Hematopoietic multipotent progenitor cell treated with erythropoietin and hydrocortisone succinate and interleukin-3 and kit ligand, for 15 days (in vitro differentiated cells): ENCODE measurements at places on chromosomes 12 and 14.

GRCh38 chr14:51743588-51744000 lies 91.9 kb downstream of the FRMD6 start:
- no peak for DNase-seq

GRCh38 chr14:38083039-38083438 lies 124.7 kb upstream of the SSTR1 start:
- DNase-seq: no peak

GRCh38 chr12:96212456-96213375 lies 18.5 kb downstream of the ELK3 start:
- DNase-seq: no peak

GRCh38 chr14:70018713-70019211 lies 139.5 kb downstream of the SMOC1 start:
- DNase-seq: no peak

- no peak for DNase-seq
Measured at GRCh38 chr12:100187068-100187467, 13.5 kb upstream of the ACTR6 start.

DNA sequence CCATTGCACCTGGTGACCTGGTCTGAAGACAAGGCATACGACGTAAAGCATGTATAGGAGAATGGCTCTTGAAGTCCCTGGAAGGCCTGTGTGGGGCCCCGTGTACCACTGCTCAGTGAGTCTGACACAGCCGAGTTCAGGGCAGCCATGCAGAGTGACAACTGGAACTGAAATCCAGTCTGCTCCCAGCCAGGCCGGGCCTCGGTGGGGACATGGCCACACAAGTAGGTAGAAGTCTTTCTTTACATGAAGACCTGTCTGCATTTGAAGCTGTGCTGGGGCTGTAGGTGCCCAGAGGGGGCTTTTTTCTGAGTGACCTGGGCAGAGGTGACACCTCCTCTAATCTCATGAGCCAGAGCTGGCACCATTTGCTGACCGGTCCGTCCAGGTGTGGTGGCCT lies 35.7 kb downstream of the ADGRD1 start:
- DNase-seq: no peak

- no peak for DNase-seq
Measured at GRCh38 chr12:13817131-13817530, 164.3 kb downstream of the GRIN2B start.

GRCh38 chr12:41983394-41983793 lies 161.3 kb downstream of the GXYLT1 start:
- DNase-seq: no peak

DNA sequence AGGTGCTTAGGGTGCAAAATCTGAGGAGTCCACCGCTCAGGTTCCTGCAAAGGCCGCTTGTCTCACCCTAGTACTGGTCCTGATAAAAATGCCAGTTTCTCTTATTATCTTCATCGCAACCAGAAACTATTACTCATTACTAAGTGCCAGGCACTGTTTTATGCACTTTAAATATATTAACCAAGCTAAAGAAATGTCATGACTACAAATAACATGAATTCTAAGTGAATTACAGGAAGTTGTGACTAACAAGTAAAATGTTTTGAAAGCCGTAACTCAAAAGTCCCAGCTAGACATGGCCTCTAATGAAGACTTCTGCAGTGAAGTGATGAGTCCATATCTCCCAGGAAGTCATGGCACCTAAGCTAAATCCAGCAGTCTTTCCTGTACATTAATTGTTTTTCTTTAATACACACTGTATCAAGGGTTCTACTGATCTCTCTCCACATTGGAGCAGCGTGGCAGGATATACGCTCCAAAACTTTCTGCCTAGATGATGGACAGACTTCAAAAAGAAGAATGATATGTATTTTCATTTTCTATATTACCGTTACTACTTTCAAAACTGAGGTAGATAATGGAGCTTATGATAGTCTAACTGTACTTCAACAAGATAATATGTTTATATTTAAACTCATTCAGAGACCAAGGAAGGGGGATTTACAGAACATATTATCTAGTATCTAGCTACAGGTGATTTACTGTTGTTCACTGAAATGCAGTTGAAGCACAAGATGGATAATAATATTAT lies 117.3 kb upstream of the ARID2 start:
- DNase-seq: no peak

DNA sequence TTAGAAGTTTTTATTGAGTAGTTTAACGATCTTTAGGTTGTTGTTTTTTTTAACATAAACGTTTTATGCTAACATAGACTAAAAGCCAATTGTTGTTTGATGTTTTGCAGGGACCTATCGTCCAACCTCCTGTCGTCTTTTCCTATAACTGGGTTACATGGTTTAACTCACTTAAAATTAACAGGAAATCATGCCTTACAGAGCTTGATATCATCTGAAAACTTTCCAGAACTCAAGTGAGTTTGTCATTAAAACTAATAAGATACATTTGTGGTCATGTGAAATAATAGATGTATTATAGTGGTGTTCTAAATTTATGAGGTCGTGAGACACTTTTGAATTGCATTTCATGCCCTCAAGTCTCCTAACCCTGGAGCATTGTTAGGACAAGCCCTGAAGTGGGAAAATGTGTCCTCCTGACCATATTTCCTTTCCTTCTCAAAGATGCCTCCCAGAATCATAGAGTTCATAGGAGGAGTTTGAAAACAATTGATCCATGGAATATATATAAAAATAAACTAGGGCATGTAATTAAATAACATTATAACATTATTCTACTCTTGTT lies 84.9 kb downstream of the ZFC3H1 start:
- no peak for DNase-seq

DNA sequence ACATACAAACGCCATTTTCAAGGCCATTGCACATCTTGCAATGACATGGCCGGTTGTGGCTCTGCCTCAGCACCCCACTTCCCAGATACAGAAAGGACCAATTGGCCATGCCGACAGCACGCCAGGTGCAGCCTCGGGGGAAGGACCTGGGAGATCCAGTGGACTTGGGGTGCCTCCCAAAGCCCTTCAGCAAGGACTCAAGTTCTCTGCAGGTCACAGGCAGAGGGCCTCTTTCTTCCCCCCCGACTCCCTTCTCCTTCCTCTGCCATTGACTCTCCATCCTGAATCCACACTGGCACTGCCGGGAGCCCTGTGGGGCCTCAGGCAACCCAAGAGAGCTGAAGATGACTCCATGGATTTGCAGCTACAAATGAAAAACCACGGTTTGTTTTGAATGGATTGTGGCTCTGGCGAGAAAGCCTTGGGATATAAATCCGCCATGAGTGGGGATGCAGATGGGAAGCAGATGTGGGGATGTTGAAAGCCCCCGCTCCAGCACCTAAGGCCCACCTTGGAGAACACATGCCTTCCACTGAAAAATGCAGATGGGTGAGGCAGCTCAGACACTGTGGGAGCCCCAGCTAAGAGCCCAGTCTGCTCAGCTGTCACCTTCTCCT lies 35.1 kb upstream of the LTBP2 start:
- DNase-seq: no peak

- DNase-seq: no peak
Measured at GRCh38 chr14:52898496-52898895, 52.4 kb downstream of the FERMT2 start.

DNA sequence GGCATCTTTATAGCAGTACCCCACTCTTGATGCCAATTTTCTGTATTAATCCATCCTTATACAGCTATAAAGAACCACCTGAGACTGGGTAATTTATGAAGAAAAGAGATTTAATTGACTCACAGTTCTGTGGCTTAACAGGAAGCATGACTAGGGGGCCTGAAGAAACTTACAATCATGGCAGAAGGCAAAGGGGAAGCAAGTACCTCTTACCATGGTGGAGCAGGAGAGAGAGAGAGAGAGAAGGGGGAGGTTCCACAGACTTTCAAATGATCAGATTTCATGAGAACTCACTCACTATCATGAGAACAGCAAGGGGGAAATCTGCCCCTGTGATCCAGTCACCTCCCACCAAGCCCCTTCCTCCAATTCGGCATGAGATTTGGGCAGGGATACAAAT lies 84.4 kb downstream of the SLC24A4 start:
- DNase-seq: no peak

GRCh38 chr14:93969082-93969828 lies 7.1 kb downstream of the ASB2 start:
- no peak for DNase-seq

- DNase-seq: no peak
Measured at GRCh38 chr12:102480406-102480805, at the start of gene IGF1. Gene IGF1, minus strand, starts transcription at chr12:102480563. Its CDS starts 182 bp downstream, at chr12:102480381.

DNA sequence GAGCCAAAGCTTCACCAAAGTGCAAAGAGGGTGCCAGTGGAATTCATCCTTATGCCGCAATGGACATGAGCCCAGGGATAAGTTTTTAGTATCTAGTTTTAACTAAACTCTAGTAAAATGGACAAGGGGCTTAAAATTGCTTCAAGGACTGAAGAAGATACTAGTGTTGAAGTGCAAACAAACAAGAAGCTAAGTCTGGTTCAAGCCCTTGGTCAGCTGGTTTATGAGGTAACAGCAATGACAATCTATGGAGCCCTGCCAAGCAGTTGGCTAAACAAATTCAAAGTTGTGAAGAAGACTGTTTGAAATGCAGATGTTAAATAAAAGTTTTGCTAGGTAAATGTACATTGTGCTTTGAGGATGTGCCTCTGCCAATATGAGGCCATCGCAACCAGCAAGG lies 209.4 kb downstream of the KTN1 start:
- DNase-seq: no peak
